ENCODE measurements at places on chromosomes 6 and 20.

DNA sequence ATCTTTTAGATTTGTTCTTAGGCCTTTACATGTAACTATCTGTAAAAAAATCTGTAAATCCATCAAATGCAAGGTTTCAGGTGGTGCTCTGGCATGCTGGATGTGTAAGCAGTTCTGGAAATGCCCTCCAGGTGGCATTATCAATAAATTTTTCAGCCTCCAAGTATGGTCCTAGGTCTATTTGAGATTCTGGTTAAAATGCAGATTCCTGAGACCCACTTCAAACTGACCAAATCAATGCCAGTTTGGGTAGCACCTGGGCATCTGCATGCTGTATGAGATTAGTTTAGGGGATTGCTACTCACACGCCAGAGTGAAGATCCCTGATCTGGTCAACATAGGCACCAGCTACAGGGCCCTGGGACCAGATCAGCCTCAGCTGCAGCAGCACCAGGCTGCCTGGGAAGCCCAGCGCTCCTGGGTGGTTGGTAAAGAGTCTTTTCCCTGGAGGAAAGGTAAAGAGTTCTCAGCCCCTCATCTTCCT lies 507.3 kb upstream of the CITED2 start:
- peak; percentile 45 for DNase-seq

DNA sequence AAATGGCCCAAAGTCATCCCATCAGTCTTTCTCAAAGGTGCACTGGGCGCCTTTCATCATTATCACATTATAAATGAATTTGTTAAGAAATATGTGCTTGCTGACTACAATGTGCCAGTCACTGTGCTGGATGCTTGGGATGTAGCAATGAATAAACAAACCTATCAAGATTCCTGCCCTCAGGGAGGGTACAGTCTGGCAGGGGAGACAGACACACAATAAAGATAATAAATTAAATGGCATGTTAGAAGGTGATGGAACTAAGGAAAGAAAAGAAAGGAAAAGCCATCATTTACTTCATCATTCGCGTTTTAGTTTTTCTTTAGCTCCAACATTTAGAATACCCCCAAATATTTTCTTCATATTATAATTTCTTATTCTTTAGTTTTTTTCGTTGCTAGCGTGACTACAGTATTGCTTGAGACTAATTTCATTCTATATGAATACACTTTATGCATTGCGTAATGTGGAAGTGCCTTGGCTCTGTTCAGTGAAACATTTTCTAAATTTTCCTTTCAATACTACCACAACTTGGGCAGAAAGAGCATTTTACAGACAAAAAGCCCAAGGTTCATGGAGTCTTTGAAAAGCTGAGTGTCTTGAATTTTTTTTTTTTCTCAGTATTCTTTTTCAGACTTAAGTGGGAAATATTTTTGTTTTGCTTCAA lies 48.7 kb upstream of the CITED2 start:
- no peak for DNase-seq

DNA sequence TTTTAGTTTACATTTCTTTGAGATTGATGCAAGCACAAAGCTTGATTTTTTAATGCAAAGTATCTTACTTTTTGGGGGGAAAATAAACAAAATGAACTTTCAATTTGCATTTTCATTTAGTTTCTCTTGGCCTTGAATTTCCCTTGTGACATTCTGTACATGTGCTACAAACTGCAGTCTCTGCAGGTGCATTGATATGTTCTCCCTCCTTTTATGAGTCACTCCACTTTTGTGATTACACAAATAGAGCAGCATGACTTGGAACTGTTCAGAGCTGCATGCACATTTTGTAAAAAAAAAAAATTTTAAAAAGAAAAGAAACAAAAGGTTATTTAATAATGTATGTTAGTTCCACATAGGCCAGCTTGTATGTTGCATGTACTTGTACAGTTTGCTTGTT lies 220.0 kb upstream of the KCNQ5 start:
- DNase-seq: no peak

DNA sequence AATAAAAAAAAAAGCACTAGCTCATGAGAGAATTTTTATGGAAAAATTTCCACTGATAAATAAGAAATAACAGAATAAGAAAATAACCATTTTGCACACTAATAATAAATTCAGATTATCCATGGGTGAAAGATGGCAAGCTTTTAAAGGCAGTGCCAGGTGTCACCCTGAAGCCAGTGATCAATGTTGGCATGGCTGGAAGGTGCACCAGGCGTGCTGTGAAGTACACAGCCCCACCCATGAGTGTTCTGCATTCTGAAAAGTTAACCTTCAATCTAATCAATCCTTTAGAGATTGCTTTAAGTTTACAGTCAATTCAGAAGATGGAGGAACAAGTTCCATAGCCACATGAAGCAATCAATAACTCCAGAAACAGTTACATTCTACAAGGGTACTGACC lies 284.4 kb downstream of the C6orf118 start:
- DNase-seq: no peak

DNA sequence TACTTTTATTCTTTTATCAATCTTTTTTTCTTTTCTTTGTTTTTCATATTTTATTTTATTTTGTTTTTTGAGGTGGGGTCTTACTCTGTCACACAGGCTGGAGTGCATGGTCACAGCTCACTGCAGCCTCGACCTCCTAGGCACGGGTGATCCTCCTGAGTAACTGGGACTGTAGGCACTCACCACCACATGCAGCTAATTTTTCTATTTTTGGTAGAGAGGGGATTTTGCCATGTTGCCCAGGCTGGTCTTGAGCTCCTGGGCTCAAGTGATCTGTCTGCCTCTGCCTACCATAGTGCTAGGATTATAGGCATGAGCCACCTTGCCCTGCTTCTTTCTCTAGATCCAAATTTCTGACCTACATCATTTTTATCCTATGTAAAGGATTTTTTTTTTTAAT lies 153.2 kb downstream of the CDKAL1 start:
- DNase-seq: no peak
